ENCODE measurements at places on chromosomes 2 and 18. TPM values are rescaled to one million over a fixed set of nuclear protein-coding genes. Genes with fewer than 3 reads are reported as not detected.

DNA sequence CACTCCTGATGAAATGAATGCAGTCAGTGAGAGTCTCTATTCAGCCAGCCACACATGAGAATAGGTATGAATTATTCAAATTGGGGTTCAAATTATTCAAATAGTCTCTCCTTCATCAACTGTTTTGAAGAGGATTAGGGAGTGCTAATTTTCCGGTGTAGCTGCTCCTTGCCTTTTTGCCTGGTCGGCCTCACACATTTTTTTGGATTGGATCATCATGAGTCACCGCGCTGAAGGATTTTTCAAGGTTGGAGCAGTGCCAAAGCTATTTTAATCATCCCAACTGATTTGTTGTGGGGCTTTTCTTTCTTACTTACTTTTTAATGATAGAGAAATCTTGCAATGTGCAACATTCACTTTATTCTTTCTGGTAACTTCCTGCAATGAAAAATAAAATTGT is 2.4 kb upstream of the DTNA start:
- peaks cover 28% of the 10 kb centered on the region for H3K4me1 ChIP-seq
- peak overlapping the region; percentile 62 for H3K27ac ChIP-seq
- peak overlapping the region; percentile 18 for H3K4me3 ChIP-seq

DNA sequence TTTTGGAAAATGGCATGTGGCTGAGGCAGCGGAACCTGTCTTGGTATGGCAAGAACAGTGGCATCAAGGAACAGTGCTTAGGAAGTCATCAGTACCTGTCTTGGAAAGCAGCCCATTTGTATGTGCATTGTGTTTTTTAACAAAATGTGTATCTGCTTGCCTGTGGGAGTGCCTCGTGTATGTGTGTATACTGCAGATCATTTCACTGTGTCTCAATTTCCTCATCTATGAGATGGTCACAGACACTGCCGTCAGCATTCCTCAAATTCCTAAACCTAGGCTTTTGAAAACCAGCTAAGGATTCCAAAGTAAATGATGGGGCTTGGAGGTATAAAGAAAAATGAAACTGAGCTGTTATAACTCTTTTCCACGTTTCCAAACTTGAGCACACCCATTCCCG is 441.3 kb downstream of the RND3 start:
- no peaks in the 10 kb centered on the region for H3K4me1 ChIP-seq
- DNase-seq: no peak
- H3K36me3 ChIP-seq: no peaks in the 10 kb centered on the region
- no peak overlapping the region for H3K27ac ChIP-seq
- H3K27me3 ChIP-seq: no peaks in the 10 kb centered on the region
- H3K4me3 ChIP-seq: peak overlapping the region; percentile 12

Gene EPB41L5
- total RNA-seq: 11.7 TPM

Gene PJVK
- total RNA-seq: not detected

- peak overlapping the region; percentile 53 for H3K27ac ChIP-seq
- no peaks in the 10 kb centered on the region for H3K36me3 ChIP-seq
- peaks cover 15% of the 10 kb centered on the region for H3K4me1 ChIP-seq
- no peak overlapping the region for H3K4me3 ChIP-seq
- no peaks in the 10 kb centered on the region for H3K27me3 ChIP-seq
These were observed 105.6 kb downstream of the TTC32 start for GRCh38 chr2:19796035-19796695.

GRCh38 chr2:127001751-127002150 is 103.1 kb downstream of the TEX51 start:
- H3K36me3 ChIP-seq: no peaks in the 10 kb centered on the region
- no peak overlapping the region for H3K4me3 ChIP-seq
- no peaks in the 10 kb centered on the region for H3K27me3 ChIP-seq
- DNase-seq: no peak

DNA sequence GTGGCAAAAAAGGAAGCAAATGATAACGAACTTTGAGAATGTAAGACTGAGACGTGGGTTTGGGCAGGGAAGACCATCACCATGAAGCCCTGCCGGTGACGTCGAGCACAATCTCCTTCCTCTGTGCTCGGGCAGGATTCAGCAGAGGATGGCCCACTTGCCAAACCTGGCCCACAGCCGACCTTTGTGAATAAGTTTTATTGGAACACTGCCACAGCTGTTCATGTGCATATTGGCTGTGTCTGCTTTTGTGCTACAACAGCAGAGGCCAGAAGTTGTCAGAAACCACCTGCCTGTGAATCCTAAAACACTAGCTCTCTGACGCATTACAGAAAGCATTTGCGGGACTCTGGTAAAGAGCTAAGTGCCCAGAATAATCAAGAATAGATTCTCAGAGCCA is 223.9 kb downstream of the MYT1L start:
- no peaks in the 10 kb centered on the region for H3K36me3 ChIP-seq
- no peak for DNase-seq
- no peak overlapping the region for H3K4me3 ChIP-seq
- H3K4me1 ChIP-seq: no peaks in the 10 kb centered on the region
- no peaks in the 10 kb centered on the region for H3K27me3 ChIP-seq

- no peaks in the 10 kb centered on the region for H3K4me1 ChIP-seq
- DNase-seq: no peak
- no peaks in the 10 kb centered on the region for H3K27me3 ChIP-seq
- no peaks in the 10 kb centered on the region for H3K36me3 ChIP-seq
These were observed 44.7 kb downstream of the MC5R start for GRCh38 chr18:13868501-13869271.

- H3K27me3 ChIP-seq: no peaks in the 10 kb centered on the region
- no peak overlapping the region for H3K4me3 ChIP-seq
- H3K27ac ChIP-seq: no peak overlapping the region
- H3K4me1 ChIP-seq: no peaks in the 10 kb centered on the region
- H3K36me3 ChIP-seq: peaks cover 15% of the 10 kb centered on the region
These were observed 35.2 kb downstream of the ANKAR start for GRCh38 chr2:189709501-189710221.

Gene RUFY4
- not detected for total RNA-seq

GRCh38 chr18:48835119-48835518 is 115.6 kb downstream of the SMAD7 start:
- peak overlapping the region; percentile 52 for H3K27ac ChIP-seq
- H3K36me3 ChIP-seq: no peaks in the 10 kb centered on the region
- DNase-seq: no peak
- H3K4me3 ChIP-seq: no peak overlapping the region

GRCh38 chr18:6956999-6957398 is 160.6 kb downstream of the LAMA1 start:
- H3K36me3 ChIP-seq: no peaks in the 10 kb centered on the region
- no peak overlapping the region for H3K27ac ChIP-seq
- no peak overlapping the region for H3K4me3 ChIP-seq
- no peaks in the 10 kb centered on the region for H3K27me3 ChIP-seq
- no peak for DNase-seq
- no peaks in the 10 kb centered on the region for H3K4me1 ChIP-seq

Gene ERMN
- total RNA-seq: not detected

Gene MC4R
- not detected for total RNA-seq

Gene ATP6V1B1
- not detected for total RNA-seq

Gene MC5R
- not detected for total RNA-seq

GRCh38 chr2:141856215-141856919 is 274.4 kb downstream of the LRP1B start:
- DNase-seq: no peak
- H3K27me3 ChIP-seq: no peaks in the 10 kb centered on the region
- H3K27ac ChIP-seq: no peak overlapping the region

Gene NHEJ1
- total RNA-seq: 21.6 TPM

- no peak overlapping the region for H3K4me3 ChIP-seq
- no peaks in the 10 kb centered on the region for H3K36me3 ChIP-seq
- H3K27me3 ChIP-seq: no peaks in the 10 kb centered on the region
- H3K4me1 ChIP-seq: no peaks in the 10 kb centered on the region
These were observed 113.1 kb downstream of the MREG start for GRCh38 chr2:215900203-215900611.
